Vagina (tissue), 2 donors: ENCODE measurements at places on chromosomes 13 and 19.

DNA sequence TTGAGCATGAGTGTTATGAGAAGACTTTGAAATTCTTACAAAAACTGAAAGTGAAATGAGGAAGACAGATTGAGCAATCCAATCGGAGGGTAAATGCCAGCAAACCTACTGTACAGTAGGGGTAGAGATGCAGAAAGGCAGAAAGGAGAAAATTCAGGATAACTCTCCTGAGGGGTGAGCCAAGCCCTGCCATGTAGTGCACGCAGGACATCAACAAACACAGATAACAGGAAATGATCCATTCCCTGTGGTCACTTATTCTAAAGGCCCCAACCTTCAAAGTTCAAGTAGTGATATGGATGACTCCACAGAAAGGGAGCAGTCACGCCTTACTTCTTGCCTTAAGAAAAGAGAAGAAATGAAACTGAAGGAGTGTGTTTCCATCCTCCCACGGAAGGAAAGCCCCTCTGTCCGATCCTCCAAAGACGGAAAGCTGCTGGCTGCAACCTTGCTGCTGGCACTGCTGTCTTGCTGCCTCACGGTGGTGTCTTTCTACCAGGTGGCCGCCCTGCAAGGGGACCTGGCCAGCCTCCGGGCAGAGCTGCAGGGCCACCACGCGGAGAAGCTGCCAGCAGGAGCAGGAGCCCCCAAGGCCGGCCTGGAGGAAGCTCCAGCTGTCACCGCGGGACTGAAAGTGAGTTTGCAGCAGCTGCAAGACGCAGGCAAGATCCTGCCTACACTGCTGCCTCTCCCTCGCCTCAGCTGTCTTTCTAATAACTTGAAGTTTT, at the start of gene TNFSF13B:
Gene TNFSF13B, plus strand, starts transcription at position 118 of the 728 bp plus-strand sequence. Its CDS starts 178 bp downstream, at position 296.
- DNase-seq: no peak

DNA sequence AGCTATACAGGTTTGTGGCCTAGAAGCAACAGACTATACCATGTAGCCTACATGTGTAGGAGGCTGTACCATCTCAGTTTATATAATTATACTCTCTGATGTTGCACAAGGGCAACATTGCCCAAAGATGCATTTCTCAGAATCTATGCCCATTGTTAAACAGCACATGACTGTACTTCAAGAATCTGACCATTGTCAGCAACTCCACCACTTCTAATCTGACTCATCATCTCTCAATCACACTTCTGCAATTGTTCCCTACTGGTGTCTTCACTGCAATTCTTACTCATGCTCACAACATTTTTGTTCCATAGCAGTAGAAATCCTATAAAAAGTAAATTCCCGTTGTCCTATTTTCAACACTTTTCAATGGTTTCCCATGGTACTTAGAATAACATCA, 63.9 kb upstream of the ATXN8OS start:
- no peak for DNase-seq

DNA sequence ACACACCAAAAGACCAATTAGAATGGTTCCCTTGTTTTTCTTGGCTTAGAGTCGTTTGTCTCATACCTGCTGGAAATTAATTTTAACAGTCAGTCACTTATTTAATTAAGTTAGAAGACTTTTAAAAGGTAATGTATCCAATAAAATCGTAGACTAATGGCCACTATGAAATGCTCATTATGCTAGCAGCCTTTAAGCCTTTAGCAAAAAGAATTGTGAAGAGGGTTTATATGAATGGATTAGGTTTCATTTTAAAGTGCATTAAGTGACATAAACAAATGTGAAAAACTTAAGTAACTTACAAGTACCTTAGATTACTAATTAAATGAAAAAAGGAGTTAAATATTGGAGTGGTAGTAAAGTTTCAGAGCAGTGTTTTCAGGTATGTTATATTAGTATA, 139.6 kb downstream of the RXFP2 start:
- DNase-seq: no peak

DNA sequence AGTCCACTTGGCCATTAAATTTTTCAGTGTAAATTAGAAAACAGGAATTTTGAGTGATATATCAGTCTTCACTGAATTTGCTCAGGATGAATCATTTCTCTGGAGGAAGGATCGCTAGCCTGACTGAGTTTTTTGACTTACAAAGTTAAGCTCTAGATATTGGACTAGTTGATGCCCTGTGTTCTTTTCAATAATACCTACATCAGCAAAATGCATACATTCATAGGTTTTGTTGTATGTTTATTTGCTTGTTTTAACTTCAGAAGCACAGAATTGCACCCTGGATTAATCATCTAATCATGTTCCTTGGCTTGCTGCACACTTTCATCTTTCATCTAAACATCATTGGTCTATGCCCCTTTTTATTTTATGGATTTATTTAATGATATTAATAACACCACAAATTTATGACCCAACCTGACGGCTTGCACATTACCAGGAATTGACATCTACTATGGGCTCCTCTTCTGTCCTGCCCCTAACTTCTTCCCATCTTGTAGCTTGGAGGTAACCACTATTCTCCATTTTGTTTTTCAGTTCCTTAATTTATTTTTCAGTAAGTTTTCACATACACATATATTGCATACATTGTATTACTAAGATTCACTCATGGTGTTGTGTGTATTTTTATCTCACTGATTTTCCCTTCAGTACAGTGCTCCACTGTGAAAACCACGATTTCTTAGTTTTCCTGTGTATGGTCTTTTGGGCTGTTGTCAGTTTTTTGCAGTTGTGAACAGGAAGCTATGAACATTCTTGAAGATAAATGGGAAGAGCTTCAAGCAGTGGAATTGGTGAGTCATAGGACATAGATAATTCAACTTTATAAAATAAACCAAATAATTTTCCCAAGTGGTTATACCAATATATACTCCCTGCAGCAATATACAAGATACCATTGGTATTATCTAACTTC, 23.3 kb downstream of the COMMD6 start:
- DNase-seq: no peak

- no peak for DNase-seq
These were observed 805.6 kb upstream of the ARGLU1 start for GRCh38 chr13:107373551-107373950.

- DNase-seq: no peak
These were observed 152.7 kb downstream of the B3GLCT start for GRCh38 chr13:31352467-31352866.

- no peak for DNase-seq
These were observed 7.3 kb downstream of the FGF22 start for GRCh38 chr19:646779-647565.

DNA sequence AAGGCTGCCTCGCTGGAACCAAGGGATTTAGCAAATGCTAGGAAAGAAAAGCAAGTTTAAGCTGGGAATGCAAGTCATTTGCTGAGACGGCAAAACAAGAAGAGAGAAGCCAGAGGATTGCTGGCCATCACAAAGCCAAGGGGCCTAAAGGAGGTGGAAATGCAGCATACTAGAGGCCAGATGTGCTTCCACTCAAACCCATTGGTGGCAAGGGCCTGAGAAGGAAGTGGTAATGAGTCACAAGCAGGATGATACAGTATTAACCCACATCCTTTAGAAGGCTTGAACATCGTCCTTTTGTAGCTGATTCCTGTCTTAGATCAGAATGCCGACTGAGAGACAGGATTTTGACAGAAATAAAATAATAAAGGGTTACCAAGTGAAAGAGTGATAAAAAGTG, 68.2 kb downstream of the ITGBL1 start:
- no peak for DNase-seq

DNA sequence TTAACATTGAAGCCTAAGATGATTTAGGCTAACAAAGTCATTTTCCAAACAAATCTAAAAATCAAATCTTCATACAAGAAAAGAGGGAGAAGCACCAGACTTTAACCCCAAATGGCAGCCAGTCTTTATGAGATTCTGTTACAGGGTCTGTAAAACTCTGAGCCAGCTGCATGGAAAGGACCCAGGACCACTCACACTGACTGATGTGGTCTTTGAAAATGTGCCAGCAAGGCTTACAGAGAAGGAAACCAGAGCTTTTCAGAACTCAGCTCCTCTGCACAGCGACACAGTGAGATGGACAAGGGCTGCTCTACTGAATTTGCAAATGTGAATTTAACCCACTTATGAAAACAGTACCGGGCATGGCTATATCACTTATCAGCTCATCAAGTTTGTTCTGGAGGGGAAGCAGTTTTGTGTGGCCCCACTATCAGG, 98.8 kb upstream of the SERP2 start:
- no peak for DNase-seq

- DNase-seq: no peak
These were observed 628 bp downstream of the CAPN12 start for GRCh38 chr19:38743394-38744297.

DNA sequence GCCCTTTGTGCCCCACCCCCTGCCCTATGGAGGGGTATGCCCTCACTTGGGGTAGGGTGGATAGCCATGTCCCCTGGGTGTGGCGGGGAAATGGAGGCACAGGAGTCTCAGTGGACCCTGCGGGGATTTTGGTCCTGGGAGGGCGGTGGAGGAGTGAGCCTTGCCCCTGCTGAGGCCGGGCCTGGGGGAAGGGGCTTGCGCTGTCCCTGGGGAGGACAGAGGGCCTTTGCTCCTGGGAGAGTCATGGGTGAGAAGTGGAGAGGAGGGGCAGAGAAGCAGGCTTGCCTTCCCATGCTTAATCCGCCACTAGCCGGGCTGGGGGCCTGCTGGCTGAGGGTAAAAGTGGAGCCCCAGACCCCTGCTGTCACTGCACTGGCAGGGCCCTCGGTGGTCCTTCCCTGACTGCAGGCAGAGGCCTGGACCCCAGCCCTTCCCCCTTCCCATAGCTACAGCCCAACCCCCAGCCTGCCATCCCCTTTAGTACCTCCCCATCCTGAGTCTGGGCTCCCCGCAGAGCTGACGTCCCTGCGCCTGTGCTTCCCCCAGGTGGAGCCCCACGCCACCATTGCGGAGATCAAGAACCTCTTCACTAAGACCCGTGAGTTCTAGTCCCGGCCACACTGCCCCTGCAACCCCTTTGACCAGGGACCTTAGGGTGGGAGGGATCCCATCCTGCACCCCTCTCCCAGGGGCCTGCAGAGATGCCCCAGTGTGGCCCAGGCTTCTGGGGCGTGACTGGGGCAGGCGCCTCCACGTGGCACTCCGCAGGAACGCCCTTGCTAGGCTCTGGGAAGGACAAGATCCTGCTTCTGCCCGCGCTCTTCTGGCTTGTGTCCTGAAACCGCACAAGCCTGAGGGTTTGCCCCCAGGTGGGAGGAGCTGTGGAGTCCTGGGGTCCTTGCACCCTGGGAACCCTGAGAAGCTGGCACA, 8.9 kb downstream of the NDUFB7 start:
- DNase-seq: no peak

DNA sequence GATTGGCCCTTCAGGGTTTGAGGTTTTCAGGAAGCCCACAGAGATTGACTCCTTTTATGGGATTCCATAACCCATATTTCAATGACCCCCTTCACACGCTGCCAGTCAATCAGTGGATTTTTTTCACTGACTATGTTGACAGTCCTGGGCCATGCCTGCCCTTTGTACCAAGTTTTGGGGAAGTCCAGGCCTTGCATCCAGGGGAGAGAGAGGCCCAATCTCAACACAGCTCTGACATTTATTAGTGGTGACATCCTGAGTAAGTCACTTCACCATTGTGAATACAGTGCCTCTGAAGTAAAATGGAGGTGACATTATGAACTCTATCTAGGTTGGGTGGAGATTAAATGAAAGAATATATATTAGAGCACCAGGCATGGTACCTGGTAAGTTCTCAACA, 181.1 kb downstream of the NUFIP1 start:
- no peak for DNase-seq

GRCh38 chr13:31236211-31236786, 36.5 kb downstream of the B3GLCT start:
- no peak for DNase-seq

DNA sequence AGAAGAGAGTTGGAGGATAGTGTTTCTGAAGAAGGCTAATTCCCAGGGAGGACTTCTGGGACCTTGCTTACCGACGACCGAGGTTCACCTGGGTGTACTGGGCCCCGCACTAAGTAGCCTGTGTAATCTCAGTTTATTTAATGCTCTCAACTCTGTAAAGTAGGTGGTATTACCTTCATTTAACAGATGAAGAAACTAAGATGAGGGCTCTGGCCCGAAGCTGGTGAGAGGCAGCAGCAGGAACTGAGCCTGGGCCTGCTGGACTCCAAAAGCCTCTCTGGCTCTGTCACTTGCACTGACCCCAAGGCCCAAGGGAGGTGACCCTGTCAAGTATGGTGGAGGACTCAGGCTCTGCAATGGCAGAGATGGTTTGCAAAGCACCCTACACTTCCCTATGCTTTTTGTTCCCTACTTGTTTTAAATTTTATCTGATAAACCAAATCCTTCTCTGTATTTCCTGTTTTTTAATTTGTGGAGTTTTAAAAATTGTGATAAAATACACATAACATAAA, 50.6 kb downstream of the GGACT start:
- no peak for DNase-seq

DNA sequence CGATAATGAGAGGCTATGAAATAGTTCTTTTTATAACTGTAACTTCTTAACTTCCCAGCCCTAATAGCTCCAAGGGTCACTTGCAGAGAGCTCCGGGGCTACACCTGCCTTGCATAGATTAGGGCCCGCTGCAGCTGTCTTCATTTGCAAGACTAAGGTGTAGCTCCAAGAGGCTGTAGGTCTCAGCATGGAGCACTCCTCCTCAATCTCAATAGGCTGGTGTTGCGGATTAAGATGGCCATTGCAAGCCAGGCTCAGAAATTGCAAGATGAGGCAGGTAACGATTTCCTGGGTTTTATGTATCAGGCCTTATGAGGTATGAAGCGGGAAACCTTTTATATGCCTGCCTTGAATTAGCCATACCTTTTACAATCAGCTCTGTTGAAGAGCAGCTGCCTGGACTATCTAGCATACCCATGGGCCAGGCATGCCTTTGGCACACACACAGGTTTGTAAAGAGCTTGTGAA, 185.7 kb downstream of the TM9SF2 start:
- DNase-seq: no peak

DNA sequence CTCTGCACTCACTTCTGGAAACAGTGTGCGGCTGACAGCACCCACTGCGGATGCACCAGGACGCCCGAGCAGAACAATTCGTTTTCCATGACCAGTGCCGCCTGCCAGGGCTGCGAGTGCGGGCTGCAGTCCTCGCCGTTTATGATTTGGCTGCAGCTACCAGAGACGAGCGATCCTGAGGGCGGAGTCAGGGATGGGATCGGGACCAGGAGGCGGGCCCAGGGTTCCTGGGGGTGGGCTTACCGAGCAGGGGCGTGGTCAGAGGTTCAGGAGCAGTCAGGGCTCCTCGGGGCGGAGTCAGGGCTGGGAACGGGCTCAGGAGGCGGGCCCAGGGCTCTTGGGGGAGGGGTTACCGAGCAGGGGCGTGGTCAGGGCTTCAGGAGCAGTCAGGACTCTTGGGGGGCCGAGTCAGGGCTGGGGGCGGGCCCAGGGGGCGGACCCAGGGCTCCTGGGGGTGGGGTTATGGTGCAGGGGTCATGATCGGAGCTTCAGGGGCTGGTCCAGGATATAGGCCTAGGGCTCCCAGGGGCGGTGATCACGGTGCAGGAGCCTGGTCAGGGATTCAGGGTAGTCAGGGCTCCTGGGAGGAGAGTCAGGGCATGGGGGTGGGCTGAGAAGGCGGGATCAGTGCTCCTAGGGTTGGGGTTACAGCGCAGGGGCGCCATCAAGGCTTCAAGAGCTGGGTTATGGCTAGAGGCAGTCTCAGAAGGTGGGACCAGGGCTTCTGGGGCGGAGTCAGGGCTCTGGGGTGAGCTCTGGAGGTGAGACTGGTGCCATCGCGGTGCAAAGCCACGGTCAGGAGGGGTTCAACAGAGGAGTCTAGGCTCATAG, 1.7 kb downstream of the KLK4 start:
- no peak for DNase-seq
